ENCODE measurements at places on chromosomes 11 and 22.

- no peak for DNase-seq
Measured at GRCh38 chr11:32436751-32437494, 1.6 kb upstream of the WT1 start.

DNA sequence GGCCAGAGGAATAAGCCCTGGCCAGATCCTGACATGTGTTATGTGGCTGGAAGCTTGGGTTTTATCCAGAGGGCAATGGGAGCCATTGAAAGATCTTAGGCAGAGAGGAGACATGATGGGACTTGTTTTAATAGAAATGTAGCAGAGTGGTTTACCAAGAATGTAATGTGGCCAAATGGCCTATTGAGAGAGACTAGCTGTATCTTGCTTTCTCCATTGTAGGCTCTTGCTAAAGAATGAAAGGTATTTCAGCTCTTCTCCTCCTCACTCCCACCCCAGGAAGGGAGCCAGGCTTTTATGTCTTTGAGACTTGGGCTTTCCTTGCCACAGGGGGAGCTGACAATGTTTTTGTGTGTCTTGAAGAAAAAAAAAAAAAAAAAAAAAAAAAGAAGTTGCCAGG lies 82.3 kb downstream of the TRIM29 start:
- DNase-seq, result no peak

- no peak for DNase-seq
Measured at GRCh38 chr22:44391015-44391414, 78.3 kb upstream of the SHISAL1 start.

DNA sequence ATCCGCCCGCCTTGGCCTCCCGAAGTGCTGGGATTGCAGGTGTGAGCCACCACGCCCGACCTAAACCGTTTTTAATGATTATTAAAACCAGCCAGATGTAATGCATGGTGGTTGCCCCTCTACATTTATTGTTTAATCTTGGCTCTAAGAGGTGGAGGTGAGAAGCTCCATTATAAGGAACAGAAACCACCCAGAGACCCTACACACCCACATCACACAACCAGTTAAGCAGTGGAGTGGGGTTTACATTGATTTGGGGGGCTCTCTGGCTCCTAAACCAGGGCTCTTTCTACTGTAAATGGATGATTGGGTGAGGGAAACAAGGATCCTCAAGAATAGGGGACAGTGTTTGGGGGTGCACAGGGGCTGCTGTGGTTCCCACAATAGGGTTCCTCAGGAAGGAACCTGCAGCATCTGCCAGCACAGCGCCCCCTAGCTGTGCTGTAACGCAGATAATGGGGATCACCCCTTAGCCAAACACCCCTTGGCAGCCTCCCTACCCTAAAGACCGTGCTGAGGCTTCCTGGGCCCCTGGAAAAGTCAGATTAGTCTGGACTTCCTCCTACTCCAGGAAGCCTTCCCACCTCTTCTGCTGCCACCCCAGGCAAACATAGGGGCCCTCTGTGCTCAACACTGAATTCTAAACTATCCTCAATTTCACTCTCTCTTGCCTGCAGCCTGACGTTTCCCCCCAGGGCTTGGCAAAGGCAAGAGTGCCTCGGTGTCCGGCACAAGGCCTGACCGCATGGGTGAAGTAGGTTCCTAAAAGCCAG lies 2.4 kb downstream of the MPST start:
- DNase-seq, result peak; percentile 34

GRCh38 chr11:39144351-39145130 lies 2314.9 kb downstream of the LRRC4C start:
- DNase-seq, result no peak

GRCh38 chr11:86790195-86790725 lies 10.1 kb upstream of the PRSS23 start:
- no peak for DNase-seq

Data from central memory CD4-positive, alpha-beta T cell (primary cell).